ENCODE measurements at places on chromosomes 2 and 18.
A peak's percentile ranks its signal among the peaks of the same experiment; 100 is the strongest.

DNA sequence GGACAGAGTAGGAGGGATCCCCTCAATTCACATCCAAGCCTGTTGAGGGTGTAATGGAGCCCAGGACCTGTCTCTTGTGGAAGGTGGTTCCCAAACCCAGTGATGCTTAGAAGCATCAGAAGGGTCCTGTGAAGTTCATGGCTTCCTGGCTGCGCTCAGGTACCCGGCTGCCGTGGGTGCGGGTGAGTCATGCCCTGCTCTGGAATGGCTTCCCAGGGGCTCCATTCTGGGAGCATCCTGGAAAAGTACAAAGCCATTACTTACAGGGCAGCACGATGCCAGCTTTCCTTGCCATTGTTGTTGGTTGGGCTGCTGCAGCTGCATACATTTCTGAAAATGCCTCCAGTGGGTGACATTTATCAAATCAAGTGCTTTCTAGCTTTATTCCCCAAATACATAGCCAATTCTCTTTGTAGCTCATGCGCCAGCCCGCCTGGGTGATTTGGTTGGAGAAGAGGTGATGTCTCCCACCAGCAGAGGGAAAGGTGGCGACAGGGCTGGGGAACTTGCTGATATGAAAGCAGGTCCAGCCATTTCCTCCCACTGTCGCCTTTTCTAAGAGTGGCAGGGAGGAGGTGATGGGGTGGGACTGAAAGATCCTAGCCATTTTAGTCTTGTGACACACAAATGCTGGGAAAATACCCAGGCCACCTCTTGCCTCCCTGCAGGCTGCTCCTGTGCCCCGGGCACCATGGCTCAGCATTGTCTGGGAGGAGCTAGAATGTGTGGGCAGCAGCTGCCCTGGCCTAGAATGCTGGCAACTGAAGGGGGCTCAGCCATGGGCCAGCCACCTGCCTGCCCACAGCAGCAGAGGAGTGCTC lies 65.9 kb upstream of the HPCAL1 start:
- no peak for DNase-seq

GRCh38 chr2:233556881-233557736 lies 9.5 kb downstream of the USP40 start:
- no peak for DNase-seq

DNA sequence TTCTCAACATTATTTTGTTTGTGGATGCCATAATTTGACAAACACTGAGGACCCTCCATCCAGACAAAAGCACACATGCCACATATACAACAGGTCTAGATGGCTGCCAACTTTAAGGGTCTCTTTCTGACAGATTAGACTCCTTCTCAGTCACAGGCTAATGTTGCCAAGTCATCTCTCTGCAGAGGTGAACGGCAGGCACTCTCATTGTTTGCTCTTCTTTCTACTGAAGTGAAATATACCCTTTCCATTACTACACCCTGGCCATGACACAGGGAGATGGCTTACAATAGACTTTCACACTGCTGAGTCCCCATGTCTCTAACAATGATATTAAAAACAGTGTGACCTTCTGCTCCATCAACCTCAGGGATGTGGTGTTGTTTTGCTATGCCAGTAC lies 47.5 kb upstream of the ZNF397 start:
- DNase-seq = no peak

DNA sequence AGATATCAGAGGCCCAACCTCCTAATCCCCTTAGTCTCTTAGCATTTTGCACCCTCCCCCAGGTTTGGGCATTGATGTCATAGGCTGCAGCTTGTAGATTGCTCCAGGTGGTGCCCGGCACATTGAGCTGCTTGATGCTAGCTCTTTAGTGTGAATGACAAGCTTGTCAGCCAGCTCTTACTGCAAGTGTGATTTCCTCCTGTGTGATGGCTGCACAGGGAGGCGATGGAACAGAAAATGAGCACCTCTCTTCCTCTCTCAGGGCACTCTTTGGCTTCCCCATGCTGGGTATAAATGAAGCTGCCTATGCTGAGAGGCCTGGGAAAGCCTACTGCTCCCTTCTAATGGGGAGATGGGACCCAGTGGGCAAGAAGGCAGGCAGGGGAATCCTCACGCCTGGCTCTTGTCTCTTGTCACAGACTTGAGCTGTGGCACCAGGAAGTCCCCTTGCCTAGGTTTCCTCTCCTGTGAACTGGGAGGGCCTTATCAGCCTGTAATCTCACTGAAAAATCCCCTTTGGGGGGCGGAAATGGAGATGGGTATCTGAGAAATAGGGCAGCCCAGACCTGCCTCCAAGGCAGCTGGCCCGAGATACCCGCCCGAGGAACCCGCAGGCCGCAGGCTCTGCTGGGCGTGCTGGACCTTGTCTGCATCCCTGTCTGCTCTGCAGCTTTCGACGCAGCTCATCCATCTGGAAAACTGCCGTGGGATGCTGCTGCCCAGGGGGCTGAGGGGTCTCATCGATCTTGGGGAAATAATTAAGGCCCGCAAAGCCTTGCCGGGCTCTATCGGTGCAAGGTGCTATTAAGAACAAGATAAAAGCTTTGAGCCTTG lies 163.5 kb upstream of the CXCR4 start:
- DNase-seq = peak; percentile 47

Measured in brain (organoid and tissue), 16 donors.